ENCODE measurements at places on chromosomes 2 and 18.

GRCh38 chr2:80112790-80113189, 191.8 kb downstream of the LRRTM1 start:
- DNase-seq: no peak

- DNase-seq: no peak
Measured at GRCh38 chr2:33694904-33695303, 95.8 kb upstream of the FAM98A start.

DNA sequence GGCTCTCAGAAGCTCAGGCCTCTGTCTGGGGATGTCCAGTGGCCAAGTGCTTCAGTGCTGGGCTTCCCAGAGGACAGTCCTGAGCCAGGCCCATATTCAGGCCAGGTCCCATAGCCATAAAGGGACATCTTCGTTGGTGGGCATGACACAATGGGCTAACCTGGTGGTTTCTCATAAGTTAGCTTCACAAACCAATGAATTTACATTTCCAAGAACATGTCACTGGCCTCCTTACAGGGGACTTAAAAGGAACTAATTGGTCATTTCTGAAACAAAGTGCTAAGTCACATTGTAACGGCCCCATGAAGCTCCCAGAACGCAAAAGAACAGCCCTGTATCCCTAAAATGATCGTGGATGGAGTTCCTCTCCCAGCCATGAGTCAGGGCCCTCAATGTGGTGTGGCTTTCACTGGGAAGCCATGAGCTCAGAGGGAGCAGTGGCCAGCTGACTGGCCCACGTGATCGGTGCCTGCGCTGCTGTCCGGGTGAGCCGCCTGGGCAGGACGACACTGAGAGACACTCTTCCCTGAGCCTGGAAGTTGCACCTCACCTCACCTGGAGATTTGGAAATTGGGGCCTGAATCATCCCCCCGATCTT, 163.7 kb upstream of the APCDD1 start:
- no peak for DNase-seq

- DNase-seq: no peak
Measured at GRCh38 chr2:238242731-238243495, 3.1 kb upstream of the HES6 start.

DNA sequence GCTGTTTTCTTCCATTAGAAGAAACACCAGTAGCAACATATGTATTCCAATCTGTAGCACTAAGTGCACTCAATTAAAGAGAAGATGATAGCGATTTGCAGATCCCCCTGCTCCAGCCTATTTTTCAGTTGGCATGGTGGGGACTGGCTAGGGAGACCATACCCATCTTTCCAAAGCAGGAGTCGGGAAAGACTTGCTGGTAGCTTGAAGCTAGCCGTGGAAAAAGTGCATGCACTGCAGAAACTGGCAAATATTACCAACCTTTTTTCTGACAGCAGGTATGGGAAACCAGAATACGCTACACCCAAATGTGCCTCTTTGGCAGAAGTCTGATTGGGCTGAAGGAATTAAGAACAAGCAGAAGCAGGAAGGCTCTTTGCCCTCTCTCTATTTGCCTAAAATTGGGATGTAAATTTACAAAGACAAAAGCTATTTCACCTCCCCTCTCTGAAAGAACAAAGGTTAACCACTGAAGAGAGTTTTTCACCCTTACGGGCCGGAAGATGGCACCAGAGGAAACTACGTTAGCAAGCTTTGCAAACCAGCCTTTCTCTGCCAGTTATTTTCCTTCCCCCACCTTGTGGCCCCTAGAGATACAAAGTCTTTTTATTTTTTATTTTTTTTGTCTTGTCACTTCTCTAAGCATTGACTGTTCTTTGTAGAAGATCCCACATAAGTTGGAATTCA, 273.1 kb downstream of the DLGAP1 start:
- no peak for DNase-seq

DNA sequence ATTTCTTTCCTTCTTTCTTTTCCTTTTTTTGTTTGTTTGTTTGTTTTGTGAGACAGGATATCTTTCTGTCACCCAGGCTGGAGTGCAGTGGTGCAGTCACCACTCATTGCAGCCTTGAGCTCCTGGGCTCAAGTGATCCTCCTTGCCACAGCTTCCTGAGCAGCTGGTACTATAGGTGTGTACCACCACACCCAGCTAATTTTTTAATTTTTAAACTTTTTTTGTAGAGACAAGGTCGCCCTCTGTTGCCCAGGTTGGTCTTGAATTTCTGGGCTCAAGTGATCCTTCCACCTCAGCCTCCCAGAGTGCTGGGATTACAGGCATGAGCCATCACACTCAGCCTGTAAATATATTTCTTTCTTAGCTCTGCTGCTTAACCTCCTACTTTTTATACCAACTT, 83.4 kb upstream of the CYP20A1 start:
- no peak for DNase-seq

DNA sequence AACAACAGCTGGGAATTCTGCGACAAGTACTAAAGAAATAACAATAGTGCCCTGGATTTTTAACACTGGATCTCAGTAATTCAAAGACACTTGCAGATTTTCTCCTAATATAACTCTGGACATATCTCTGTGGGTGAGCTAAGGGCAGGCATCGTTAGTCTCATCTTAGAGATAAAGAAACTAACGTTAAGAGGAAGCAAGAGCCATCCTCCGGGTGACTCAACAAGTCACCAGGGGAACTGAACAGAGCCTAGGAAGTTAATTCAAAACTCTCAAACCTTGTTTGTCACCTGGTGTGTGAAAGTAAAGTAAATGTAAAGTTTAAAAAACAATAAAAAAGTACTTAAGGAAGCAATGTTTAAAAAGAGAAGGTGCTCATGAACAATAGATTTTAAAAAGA, 41.6 kb upstream of the NRP2 start:
- no peak for DNase-seq

DNA sequence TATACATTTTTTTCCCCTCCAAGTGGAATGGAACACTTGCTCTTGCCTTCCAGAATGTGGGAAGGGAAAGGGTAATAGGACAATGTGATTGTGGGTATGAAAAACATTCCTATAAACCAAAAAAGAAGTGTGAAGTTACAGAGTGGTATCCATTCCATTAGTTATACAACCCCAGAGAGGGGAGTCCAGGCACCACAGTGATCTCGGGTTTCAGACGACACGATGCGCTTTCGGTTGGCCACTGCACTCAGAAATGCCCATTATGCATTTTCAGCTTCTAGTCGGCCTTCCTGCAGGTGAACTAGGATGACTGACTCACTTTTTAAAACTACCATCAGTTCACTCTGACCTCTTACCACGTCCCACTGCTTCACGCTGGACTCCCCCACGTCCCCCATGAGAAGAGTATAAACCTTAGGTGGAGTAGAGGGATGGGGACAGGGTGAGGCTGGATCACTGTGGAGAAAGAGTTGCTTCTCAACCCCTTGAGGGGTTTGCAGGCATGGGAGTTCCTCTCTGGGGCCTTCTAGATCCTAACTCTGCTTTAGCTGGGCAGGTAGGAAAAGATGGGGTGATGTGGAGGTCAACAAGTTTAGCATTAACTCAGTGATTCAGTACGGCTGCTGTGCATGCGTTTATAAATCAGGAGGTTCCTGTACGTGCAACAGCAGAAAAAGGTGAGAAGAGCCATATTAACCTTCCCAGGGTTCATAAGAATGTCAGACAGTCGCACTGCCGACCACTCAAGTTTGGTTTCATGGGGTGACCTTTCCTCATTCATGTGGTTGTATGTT, 50.5 kb downstream of the ZNF532 start:
- no peak for DNase-seq

- no peak for DNase-seq
Measured at GRCh38 chr18:10234912-10235660, 219.3 kb upstream of the APCDD1 start.

- DNase-seq: no peak
Measured at GRCh38 chr2:238389988-238390589, 36.6 kb upstream of the ASB1 start.

GRCh38 chr2:230798769-230799399, 65.9 kb upstream of the ITM2C start:
- DNase-seq: peak; percentile 78

DNA sequence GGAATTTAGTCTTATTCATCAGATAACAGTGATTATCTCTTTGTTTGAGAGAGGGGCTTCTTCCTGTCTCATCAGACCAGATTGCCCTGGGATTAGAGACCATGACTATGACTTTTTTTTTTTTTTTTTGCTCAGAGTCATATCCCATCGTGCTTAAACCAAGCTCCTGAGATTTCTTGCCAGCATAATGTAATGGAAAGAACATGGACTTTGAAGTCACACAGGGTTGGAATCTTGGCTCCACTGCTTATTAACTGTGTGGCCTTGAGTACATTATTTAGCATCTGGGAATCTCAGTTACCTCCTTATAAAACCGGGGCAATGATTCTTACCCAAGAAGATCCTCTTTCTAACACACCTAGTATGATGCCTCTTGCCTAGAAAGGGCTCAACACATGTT, 268.3 kb downstream of the DYSF start:
- no peak for DNase-seq

DNA sequence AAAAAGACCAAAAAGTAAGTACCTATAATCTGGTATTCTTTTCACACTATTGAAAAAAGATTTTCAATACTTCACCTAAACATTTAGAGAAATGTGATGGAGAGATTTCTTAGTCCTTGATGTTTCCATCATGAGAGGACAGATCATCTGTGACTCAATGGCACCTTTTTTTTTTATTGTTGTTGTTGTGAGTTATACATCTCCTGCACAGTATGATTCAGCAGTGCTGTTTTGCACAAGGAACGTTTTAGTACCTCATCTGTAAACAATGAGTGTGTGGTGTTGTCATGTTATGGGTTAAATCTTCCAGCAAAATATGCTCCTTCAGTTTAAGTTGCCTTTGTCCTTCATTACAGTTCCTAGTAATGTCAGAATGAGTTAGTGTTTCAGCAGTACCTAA, 2.2 kb downstream of the KIAA1328 start:
- DNase-seq: no peak

GRCh38 chr2:221097568-221097915, 474.6 kb downstream of the EPHA4 start:
- DNase-seq: no peak

GRCh38 chr2:18959952-18960717, 370.8 kb upstream of the NT5C1B start:
- no peak for DNase-seq

DNA sequence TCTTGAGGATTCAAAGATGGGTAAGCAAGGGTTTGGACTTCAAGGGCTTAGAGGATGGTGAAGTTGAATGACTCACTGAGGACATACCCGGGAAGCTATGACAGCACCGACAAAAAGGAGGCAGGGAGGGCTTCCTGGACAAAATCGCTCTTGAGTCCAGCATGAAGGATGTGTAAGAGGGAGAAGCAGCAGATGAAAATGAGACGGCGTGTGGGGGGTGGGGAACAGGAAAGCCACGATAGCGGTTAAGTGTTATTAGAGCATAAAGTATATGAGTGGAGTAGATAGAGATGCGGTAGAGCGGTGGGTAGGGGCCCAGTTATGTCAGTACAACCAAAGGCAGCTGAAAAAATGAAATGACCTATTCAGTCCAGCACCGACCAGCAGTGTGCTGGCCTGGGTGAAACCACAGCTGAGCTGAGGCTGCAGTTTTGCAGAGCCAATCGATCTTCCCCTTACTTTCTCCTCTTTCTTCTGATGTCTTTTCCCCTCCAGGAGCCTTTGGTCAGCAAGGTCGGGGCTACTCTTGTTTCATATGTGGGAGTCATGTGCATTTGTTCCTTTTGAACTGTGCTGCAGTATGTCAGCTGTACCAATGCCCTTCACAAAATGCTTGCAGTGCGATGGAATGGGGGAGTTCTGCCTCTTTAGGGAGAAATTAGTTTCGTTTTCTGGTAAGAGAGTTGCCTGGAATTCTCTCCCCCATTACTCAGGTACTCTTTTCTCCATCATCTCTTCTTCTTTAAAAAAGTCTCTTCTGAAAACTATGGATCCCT, 2.0 kb upstream of the THUMPD2 start:
- DNase-seq: no peak

- no peak for DNase-seq
Measured at GRCh38 chr2:136645236-136645828, 120.0 kb upstream of the THSD7B start.

GRCh38 chr2:70868970-70869369, 33.4 kb upstream of the CD207 start:
- DNase-seq: no peak
